ENCODE measurements at places on chromosomes 12 and 14.

GRCh38 chr12:116264525-116265070 is 12.9 kb downstream of the MED13L start:
- DNase-seq = no peak

DNA sequence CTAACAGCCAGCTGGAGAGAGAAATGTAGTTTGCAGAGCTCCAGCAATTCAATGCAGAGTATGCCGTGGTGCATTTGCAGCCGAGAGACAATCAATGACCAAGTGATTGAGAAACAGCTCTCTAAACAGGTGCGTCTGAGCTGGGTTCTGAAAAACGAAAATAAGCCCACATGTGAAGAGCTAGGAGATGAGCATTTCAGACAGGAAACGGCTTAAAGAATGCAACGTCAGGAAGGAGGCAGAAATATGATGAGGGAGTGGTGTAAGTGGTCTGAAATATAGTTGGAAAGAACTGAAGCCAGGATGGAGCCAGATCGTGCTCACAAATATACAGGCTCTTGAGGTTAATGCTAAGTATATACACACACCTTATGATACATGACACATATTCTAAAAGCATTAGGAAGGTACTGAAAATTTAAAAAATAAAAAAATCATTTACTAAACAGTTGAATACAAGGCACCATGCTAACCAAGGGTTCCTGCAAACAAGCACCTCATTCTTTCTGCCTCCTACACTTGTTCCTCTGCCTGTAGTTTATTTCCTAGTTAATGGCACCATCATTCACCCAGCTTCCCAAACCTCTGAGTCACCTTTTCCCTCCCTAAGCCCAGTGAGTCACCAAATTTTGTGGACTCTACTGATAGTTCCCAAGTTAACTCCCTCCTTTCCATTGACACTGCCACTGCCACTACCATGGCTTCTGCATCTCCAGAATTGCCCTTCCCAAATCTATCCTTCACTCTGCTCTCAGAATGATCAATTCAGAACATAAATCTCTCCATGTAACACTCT is 2.3 kb upstream of the GARIN2 start:
- DNase-seq = no peak

DNA sequence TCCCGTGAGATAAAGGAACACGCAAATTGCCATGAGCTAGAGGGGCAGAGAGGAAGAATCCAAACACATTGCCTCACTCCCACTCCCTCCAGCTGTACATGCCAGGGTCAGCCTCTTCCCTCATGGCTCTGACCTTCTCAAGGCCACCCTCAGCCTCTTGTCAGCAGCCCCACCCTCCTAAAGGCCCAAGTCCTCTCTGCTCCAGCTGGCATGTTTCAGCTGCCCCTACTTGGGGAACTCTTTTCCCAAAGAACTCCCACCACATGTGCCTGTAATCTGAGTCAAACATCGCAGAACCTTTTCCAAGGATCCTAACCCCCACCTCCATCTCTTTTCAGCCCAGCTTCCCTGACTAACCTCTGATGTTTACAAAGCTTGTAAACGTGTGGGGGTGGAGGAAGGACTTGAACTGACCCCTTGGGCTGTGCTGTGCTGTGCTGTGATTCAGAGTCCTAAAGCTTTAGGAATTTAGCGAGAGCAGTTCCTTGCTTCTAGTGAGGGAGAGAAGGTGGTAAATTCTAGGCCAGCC is 7.3 kb upstream of the CACNB3 start:
- DNase-seq = no peak

DNA sequence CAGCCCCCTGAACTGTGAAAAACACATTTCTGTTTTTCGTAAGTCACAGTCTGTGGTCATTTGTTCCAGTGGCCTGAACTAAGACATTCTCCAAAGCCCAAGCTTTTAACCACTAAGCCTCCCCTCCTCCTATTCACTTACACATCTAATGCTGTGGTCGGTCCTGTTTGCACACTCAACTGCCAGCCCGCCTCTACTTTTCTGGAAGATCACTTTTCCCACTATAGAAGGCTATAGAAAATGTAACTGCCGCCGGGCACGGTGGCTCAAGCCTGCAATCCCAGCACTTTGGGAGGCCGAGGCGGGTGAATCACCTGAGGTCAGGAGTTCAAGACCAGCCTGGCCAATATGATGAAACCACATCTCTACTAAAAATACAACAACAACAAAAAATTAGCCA is 524.7 kb upstream of the TMEM132C start:
- DNase-seq = no peak

- no peak for DNase-seq
These were observed 141.6 kb downstream of the ITPR2 start for GRCh38 chr12:26691234-26691970.

GRCh38 chr14:73602994-73603393 is 9.3 kb upstream of the ACOT6 start:
- no peak for DNase-seq

All from T-cell (primary cell).